Left colon (tissue), 2 donors: ENCODE measurements at places on chromosomes 6 and 20. TPM values are rescaled to one million over a fixed set of nuclear protein-coding genes. Genes with fewer than 3 reads are reported as not detected.
A peak's percentile ranks its signal among the peaks of the same experiment; 100 is the strongest.

The OR12D2 gene
- total RNA-seq: not detected

DNA sequence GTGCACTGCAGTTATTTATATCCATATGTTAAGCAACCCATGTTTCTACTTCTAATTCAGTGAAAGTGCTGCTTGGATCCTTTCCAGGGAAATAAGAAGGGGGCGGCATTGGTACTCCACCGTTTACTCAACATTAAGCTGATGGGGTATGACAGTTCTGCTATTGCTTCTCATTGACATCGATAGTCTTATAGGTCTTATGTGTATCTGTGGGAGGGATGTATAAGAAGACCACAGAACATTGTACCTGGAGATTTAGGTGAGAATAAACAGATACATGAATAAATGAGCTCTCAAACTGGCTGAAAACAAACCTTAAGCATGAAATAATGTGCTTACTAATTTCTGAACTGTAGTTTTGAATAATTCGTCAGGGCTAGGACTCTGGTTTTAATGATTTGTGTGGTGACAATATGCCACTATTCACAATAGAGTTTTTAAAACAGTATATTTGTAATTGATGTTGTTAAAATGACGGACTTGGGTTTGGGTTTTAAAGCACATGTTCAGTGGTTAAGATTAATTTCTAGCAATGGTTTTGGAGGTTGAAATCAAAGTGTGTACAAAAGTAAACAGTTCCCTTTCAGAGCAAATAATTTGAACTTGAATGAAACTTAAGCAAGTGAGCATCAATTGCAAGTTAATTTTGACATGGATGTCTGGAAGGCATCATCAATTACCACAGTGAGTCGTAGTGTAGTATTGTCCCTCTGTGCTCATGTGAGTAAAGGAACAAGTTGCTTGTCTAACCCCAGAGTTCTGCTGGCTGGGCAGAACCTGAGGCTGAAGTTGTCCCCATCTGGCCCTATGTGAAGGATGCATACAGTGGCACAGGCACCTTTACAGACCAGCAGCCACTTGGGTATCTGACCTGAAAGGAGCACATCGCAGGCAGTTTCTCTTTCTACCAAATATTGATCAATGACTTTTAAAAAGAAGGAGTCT is 84.7 kb upstream of the SUPT3H start:
- no peak for DNase-seq

DNA sequence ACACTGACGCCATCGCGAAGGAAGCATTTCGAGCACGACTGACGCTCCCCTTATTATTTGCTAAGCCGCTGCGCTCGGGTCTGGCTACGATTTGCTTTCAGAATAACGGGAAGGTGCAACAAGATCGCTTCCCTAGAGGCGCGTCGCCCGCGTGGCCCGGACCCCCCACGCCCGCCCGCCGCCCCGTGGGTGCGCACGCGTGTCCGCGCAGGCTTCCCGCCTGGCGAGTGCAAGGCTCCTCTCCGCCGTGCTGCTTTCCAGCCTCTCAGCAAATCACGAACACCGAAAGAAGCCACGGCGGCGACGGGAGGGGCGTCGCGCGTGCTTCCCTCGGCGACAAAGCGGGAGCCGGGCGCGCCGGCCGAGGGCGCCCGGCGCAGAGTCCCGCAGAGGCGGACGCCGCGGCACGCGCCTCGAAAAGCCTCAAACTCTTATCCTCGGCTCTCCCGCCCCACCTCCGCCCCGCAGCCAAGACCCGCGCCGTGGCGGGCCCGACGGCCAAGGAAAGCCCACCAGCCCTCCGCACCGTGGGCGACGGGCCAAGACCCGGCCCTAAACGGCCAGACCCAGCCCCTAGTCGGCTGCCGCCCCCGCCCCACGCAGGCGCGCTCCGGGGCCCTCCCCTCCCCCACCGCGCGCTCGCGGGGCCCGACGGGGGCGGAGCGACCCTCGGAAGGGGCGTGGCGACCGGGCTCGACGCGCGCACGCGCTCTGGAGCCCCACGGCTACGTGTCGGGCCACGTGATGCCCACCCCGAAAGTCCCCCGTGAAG is 987 bp upstream of the QKI start:
- peak; percentile 65 for DNase-seq

GRCh38 chr6:118580585-118581419 is 32.7 kb downstream of the PLN start:
- peak; percentile 12 for DNase-seq

The TRAPPC3L gene
- total RNA-seq: not detected

The NRSN1 gene
- 0.45 TPM for total RNA-seq
